ENCODE measurements at places on chromosomes 1 and 21.

- DNase-seq: no peak
These were observed 1167.8 kb upstream of the NCAM2 start for GRCh38 chr21:19830446-19830845.

GRCh38 chr1:79929356-79929755, 922.8 kb upstream of the ADGRL4 start:
- no peak for DNase-seq

- no peak for DNase-seq
These were observed 5.3 kb downstream of the CLCA2 start for GRCh38 chr1:86429122-86429725.

DNA sequence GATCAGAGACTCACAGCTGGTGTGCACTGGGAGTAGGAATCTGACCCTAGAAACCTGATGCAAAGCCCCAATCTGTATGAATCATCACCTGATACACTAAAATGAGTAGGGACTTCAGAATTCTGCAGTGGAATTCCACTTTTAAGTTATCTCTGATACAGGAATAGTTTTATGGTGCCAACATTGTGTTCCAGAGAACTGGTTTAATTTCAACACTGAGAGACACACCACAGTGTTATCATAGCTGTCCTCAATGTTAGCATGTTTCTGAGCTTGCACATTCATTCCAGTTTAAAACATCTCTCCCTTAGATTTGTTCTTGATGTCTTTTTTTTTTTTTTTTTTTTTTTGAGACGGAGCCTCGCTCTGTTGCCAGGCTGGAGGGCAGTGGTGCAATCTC, 7.1 kb downstream of the UTS2 start:
- no peak for DNase-seq

DNA sequence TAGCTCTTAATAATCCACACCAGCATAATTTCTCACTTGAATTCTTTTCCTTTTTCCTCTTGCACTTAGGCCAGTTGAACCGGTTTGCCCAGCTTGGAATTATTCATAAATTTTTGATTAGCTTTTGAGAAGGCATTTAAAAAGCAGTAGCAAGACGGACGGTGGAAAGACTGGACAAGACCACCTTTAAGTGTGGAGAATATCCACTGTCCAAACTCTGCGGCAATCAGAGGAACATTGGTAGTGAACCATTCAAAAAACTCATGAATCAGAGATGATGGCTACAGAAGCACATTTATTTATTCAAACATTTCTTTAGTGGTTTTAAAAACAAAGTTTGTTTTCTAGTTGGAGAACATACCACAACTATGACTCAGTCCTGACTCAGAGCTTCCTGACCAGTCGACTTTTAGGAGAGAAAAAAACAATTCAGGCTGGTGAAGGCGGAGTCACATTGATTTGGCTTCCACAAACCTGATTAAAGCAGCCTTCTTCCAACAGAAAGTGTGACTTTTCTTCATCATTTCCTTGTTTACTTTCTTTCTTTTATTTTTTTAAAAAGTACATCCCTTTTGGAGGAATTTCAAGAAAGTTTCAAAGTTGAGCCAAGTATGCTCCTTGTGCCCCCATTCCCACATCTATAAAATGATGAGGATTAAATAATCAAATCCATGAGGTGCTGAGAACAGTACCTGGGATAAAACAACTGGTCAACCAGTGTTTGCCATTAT, 128.8 kb downstream of the ADSS2 start:
- DNase-seq: peak; percentile 91

GRCh38 chr1:228964178-228965089, 229.2 kb downstream of the RHOU start:
- peak; percentile 57 for DNase-seq

GRCh38 chr1:192159781-192160180, 1.5 kb downstream of the RGS18 start:
- no peak for DNase-seq

DNA sequence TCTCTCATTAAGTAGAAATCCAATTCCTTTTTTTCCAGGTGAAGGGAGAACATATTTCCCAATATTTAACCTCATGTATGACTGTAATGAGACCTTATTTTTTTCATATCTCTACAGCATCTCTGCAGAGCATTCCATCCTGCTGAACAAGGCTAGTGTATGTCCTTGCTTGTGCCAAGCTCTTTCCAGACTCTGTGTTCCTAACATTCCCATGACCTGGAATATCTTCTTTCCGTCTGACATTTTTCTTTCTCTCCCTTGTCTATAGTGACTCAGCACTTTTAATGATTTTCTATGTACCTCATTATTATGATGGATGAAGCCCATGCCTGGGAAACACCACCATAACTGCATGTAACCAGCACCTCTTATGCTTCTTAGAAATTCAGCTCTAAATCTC, 278.3 kb upstream of the NRIP1 start:
- DNase-seq: no peak

DNA sequence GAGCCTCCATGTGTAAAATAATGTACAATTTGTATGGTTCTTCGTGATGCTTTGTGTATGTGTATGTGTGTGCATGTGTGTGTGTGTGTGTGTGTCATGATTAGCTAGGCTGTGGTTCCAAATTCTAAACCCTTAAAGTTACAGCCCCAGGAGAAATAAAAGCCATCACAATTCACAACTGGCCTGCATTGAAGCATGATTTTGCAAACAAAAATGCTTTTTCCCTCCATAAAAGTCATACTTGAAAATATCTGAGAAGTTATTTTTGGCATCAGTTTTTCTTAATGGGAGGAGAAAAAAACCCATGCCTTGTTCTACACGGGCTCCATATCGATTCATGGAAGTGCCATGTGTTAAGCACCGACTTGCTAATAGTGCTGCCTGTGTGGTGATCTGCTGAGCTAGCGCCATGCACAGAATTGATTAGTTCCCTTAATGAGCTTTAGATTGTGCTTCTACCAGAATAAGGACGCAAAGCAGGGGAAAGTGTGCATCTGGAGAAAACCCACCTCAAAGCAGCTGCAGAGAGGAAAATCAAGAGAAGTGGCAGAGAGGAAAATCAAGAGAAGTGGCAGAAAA, 207.3 kb downstream of the DSCAM start:
- no peak for DNase-seq

All from Daoy (cell line).